ENCODE measurements at places on chromosomes 6 and 20.

DNA sequence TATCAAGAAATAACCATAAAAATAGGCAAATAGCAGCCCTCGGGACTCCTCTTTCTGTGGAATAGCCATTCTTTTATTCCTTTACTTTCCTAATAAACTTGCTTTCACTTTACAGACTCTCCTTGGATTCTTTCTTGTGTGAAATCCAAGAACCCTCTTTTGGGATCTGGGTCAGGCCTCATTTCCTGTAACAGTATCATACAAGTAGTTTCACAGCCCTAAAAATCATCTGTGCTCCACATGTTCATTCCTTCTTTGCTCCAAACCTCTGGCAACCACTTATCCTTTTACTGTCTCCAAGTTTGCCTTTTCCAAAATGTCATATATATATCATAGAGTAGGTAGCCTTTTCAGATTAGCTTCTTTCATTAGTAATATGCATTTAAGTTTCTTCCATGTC, 13.5 kb upstream of the NT5E start:
- no peak for DNase-seq

GRCh38 chr20:40606237-40606636, 82.8 kb downstream of the MAFB start:
- DNase-seq = no peak

- DNase-seq = no peak
Measured at GRCh38 chr6:7914311-7914710, 3.7 kb upstream of the TXNDC5 start.

- no peak for DNase-seq
Measured at GRCh38 chr20:42346189-42347170, 728.3 kb upstream of the CHD6 start.

DNA sequence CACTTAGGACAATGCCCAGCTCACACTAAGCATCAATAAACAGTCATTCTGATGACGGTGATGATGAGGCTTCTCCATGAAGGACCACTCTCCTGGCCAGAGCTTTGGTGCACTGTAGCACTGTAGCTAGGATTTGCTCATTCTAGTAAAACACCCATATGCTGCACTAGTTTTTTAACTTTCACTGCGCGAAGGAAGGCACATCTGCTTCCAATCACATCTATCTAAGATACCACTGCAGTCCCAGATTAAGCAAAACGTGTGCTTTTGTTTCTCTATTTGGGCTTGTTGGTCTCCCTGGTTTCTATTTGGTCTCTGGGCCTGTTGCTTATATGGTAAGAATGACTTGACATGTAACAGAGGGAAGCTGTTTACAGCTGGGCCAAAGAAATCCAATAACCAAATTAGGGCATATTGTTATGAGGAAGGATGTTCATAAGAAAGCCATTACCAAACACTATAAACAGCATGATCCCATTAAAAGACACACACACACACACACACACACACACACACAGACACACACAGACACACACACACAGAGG, 62.4 kb downstream of the FAM229B start:
- no peak for DNase-seq

GRCh38 chr6:16166871-16167608, 38.2 kb downstream of the MYLIP start:
- no peak for DNase-seq

DNA sequence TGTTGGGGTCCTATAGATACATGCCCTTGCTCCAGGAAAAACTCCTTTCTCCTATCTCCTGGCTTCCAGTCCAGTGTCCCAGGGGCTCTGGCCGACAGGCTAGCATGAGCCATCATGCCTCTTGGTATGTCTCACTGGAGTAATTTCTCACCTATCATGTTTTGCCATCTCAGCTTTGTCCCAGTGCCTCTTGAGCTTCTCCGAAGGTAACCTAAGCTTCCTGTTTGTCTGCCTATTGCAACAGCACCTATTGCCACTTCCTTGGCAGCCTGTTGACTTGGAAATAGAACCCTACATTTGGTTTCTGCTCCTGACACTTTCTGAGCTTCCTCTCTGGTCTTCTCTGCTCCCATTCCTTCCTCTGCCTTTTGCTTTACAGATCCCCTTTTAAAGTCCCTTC, 197.7 kb downstream of the KCNQ5 start:
- DNase-seq = no peak

DNA sequence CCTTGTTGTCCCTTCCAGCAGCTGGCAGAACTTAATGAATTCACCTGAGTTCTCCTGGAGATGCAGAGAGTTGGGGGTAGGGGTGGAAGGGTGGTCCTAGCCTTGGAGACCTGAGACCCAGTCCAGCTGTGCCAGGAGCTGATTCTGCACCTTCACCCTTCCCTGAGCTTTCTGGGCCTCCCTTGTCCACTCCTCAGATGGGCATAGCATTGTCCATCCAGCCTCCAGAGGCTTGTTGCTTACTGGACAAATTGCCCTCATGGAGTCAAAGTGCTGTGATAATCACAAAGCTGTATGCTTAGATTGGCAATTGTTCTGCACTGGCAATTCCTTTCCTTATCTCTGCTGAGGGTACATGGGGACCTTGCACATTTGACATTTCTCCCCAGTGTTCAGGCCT, 16.5 kb downstream of the CST9L start:
- no peak for DNase-seq

GRCh38 chr6:84448331-84448730, 220.9 kb upstream of the CEP162 start:
- no peak for DNase-seq

DNA sequence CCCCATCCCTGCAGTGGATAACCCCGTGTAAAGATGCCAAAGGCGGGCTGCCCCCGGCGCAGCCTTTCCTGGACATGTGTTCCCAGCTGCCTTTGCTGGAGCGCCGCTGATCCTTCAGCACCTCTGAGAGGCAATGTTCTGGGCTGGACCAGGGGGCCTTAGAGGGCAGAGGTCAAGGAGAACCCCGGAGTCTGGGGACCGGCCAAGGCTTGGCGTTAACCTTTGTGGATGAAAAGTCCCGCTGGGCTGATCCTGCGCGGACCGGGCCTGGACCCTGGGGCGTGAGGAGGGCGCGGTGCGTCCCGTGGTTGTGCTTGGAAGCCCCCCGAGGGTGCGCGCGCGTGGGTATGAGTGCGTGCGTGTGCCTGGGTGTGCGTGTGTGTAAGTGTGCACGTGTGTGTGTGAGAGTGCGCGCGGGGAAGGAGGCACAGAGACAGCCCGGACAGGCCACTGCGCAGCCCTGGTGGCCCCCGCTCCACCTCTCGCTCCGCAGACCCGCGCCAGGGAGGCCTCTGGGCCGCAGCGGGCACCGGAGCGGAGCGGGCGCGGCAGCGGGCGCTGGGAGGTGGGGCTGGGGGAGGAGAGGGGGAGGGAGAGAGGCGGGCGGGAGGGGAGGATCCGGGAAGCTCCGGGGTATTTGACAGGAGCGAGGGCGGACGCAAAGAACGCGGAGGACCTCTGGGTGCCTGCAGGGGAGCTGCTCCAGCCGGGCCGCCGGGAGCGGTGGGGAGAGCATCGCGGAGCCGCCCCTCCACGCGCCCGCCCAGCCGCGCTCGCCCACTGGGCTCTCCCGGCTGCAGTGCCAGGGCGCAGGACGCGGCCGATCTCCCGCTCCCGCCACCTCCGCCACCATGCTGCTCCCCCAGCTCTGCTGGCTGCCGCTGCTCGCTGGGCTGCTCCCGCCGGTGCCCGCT, at the start of gene SMOC2:
Gene SMOC2, plus strand, starts transcription at position 665 of the 914 bp plus-strand sequence. Its CDS starts 187 bp downstream, at position 852.
- DNase-seq = no peak

DNA sequence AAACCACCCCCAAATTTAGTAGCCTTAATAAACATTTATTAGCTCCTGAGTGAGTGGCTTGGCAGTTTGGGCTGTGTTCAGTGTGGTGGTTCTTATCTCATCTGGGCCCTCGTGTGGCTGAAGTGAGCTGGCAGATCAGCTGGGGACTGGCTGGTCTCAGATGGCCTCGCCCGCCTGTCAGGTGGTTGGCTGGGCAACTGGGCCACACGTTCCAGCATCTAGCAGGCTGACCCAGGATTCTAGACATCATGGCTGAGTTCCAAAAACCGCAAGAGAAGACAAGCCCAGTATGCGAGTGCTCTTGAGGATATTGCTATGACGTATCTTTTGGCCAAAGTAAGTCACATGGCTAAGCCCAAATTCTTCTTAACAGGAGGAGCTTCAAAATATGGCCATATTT, 28.9 kb downstream of the EIF2S2 start:
- DNase-seq = no peak

GRCh38 chr20:24802286-24802820, 146.7 kb upstream of the CST7 start:
- DNase-seq = no peak

- DNase-seq = no peak
Measured at GRCh38 chr20:32562495-32562911, 22.6 kb downstream of the NOL4L start.

DNA sequence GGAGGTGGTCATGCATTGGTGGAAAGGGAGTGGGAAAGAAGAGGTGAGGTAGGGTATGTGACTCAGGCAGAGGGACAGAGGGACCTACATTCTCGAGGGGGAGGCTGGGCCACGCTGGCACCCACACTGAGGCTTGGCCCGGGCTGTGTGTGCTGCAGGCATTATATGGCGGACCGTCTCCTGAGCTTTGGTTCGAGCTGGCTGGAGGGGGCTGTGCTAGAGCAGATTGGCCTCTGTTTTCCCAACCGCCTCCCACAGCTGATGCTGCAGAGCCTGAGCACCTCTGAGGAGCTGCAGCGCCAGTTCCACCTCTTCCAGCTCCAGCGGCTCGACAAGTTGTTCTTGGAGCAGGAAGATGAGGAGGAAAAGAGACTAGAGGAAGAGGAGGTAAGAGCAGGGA, 23.4 kb downstream of the DNPH1 start:
- DNase-seq = no peak

- DNase-seq = no peak
Measured at GRCh38 chr20:50843331-50844276, 48.7 kb downstream of the BCAS4 start.

GRCh38 chr6:139736325-139736906, 362.0 kb upstream of the CITED2 start:
- DNase-seq = no peak

DNA sequence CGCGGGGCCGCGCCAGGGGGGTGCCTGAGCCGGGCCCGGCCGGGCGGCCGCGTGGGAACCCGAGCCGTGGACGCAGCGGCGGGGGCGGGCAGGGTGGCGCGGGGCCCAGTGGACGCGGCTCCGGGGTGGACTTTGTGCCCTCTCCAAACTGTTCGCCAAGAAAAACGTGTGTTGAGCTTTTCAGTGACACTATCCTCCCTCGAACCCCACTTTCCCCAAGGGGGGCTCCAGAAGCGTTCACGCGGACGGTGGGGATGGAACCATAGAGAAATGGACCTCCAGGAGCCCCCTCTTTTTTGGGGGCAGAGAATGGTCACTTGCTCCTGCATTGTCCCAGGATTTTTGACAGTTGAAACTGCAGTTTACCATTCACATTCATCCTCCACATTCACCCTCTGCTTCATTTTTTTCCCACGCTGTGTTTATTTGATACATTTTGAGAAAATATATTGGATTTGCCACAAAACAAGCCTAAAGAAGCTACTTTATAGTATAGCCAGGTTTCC, 2.9 kb upstream of the HIVEP1 start:
- no peak for DNase-seq

GRCh38 chr6:32146287-32146686, 5.5 kb downstream of the PRRT1 start:
- no peak for DNase-seq

- DNase-seq = no peak
Measured at GRCh38 chr20:39259010-39259803, 297.1 kb downstream of the DHX35 start.

- peak; percentile 18 for DNase-seq
Measured at GRCh38 chr6:1527073-1527457, 82.7 kb upstream of the FOXC1 start.

GRCh38 chr6:111367393-111368088, 115.5 kb downstream of the REV3L start:
- DNase-seq = no peak

- DNase-seq = no peak
Measured at GRCh38 chr6:166770216-166771116, 143.4 kb upstream of the RPS6KA2 start.
